ENCODE measurements at places on chromosomes 4 and X.

GRCh38 chrX:46681849-46682248, 77.1 kb downstream of the SLC9A7 start:
- no peak for DNase-seq

GRCh38 chr4:102402223-102402622, 56.9 kb upstream of the SLC39A8 start:
- no peak for DNase-seq

DNA sequence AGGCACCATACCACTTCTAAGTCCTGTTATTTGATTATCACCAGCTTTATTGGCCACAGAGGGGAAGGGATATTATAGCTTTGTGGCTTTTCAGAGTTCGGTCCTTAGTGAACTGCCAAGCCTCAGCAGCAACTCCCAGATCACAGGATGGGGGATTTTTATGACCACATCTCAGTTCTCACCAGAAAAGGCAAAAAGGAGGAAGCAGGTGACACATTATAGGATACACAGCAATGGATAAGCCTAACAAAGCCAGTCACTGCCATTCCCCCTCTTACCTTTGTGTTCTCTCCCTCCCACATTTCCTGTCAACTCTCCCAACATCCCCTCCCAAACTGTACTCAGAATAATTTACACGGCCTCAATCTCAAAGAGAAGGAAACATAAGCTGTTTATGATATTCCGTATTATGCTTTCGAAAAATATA, 142.8 kb downstream of the MGST2 start:
- peak; percentile 50 for DNase-seq

- no peak for DNase-seq
Measured at GRCh38 chr4:120418146-120418545, 351.5 kb upstream of the MAD2L1 start.

GRCh38 chrX:42075032-42075431, 151.7 kb upstream of the CASK start:
- DNase-seq, result no peak

DNA sequence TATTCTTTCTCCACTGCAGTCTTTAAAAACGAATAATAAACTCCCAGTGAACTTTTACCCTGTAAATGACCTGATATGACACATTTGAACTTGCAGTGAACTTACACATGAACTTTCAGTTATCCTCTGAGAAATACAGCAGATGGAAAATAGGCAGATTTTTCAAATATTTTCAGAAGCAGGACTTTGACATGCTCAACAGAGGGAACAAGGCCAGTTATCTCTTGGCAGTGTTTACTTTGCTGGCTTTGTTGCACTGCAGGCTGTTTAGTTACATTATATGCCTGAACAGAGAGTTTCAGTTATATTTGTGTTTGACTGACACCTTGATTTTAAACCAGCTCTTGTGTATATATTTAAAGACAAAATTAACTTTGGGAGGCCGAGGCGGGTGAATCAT, 47.6 kb upstream of the FGG start:
- DNase-seq, result no peak

- peak; percentile 93 for DNase-seq
Measured at GRCh38 chr4:25993395-25994185, 79.6 kb downstream of the SMIM20 start.

GRCh38 chrX:125651426-125651825, 331.8 kb downstream of the TEX13C start:
- no peak for DNase-seq

Data from inflammatory macrophage treated with lipopolysaccharide for 1 hour (primary cell).